H7 (cell line): ENCODE measurements at places on chromosomes 11 and 22.

GRCh38 chr11:47445840-47446239 lies 3.1 kb downstream of the RAPSN start:
- DNase-seq: no peak

DNA sequence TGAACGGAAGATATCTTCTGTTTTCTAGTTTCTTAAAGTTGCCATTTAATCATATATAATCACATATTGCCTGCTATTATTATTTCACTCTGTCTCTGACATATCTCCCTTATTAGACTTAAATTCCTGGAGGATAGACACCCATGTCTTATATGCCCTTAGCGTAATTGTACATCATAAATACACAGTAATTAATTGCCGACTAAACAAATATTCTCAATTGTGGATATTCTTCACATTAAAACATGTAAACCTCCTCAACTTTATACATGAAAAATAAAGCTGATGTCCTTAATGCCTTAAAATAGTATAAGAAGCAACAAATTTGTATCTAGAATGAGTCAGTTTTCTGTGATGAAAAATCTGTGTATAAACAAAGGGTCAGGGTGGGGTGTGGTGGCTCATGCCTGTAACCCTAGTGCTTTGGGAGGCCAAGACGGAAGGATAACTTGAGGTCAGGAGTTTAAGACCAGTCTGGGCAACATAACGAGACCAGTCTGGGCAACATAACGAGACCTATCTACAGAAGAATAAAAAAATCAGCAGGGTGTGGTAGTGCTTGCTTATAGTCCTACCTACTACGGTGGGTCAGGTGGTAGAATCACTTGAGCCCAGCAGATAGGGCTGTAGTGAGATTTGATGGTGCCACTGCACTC lies 6.1 kb downstream of the ZDHHC13 start:
- no peak for DNase-seq

GRCh38 chr11:86800960-86801272 lies 574 bp downstream of the PRSS23 start:
- no peak for DNase-seq

DNA sequence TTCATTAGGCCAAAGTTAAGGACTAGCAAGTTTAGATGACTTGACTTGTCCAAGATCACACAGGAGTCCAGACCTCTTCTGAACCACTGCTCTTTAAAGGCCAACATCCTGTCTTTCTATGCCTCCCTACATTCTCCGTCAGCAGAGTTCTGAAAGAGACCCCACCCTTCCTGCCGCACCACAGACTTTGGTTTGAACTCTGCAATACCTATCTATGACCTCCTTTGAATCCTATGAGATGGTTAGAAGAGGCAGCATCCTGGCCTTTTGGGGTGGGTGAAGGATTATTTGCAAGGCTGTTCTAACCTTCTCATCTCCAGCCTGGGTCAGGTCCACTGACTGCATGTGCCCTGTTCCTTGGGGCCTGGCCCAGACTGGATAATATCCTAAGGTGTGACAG lies 4.3 kb upstream of the RRM1 start:
- no peak for DNase-seq

DNA sequence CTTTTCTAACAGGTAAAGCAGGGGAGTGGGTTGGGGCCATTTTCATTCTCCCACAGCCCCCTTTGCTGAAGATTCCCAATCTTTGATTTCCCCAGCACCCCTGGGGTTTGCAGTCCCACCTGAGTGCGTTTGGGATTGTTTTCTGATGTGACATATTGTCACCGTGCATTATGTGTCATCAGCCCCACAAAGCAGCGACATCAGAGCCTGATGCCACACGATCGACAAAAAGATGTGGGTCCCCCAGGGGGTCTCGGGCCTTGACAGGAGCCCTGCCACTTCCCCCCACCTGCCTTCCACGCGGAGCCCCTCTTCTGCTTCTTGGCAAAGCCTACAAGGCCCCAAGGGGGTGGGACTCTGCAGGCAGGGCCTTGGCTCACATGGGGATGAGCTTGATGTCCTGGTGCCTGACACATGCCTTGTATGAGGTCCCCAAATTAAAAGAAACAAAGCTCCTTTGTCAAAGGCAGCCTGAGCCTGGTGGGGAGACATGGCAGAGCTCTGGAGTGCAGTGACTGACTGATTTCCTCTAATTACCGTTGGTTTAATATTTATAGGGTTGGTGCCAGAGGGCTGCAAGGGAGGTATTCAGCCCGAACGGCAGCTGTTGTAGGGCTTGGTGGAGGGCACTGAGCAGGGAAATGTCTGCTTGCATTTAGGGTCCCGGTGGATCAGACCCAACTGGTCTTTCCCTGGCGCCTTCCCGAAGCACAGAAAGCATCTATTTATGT lies 149.2 kb downstream of the MIAT start:
- no peak for DNase-seq
